ENCODE measurements at places on chromosomes 4 and X.

GRCh38 chr4:113603911-113604310 is 157.6 kb downstream of the CAMK2D start:
- no peak for DNase-seq
- H3K36me3 ChIP-seq, result no peaks in the 10 kb centered on the region
- H3K4me3 ChIP-seq, result no peak overlapping the region
- no peaks in the 10 kb centered on the region for H3K4me1 ChIP-seq

DNA sequence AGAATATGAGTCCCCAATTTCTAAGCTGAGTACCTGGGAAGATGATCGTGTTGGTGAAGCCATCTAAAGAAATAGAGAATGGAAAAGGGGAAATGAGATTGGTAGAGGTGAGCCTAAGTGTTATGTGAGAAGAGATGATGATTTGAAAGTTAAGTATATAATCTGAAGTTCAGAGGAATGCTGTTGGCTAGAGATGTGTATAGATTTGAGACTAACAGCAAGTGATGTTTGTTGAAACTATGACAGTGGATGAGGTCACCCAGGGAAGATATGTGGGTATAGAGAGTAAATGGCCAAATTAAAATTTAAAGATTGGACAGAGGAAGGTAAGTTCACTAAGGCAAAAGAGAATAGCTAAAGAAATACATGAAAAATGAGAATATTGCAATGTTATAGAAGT is 324.2 kb downstream of the MAPK10 start:
- no peaks in the 10 kb centered on the region for H3K27me3 ChIP-seq
- peaks cover 22% of the 10 kb centered on the region for H3K4me1 ChIP-seq
- H3K27ac ChIP-seq, result no peak overlapping the region

DNA sequence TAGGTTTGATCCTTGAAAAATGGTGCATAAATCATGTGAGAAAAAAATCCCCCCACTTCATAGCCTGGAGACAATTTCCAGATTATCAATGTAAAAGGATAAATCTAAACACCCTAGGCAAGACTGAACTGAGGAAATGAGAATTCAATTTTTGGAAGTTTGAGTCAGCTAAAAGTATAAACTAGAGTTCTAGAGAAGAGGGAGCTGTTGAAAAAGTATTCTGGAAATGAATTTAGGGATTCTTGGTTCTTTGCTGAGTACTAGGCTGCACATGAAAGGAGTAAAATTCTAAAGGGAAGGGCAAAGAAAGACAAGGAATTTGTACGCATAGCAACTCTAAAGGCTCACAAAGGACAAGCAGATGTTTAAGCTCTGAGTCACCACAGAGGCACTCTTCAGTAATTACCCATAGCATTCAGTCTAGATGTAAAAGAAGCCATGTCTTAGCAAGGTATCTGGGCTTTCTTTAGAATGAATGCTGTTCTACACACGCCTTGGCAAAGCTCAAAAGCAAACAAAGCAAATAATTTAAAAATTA is 896.5 kb downstream of the PDHA2 start:
- DNase-seq, result no peak
- H3K4me1 ChIP-seq, result no peaks in the 10 kb centered on the region
- no peak overlapping the region for H3K27ac ChIP-seq
- no peak overlapping the region for H3K4me3 ChIP-seq

DNA sequence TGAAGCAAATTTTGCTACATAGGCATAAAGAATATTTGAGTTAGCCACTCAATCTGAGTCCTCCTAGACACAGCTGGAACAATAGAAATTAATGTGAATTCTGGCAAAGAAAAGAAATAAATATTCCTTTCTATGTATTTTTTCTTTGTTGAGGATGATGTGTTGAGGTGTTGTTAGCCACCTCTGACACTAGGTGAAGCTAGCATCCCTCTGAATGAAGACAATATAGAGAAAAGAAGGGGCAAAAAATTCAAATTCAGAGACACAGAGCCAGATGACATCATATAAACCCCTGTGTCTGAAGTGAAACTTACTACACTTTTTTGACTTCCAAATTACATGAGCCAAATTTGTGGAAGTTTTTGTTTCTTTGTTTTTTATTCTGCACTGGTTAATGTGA is 34.6 kb upstream of the TMPRSS11D start:
- no peaks in the 10 kb centered on the region for H3K36me3 ChIP-seq
- no peak overlapping the region for H3K4me3 ChIP-seq
- DNase-seq, result no peak
- H3K27ac ChIP-seq, result no peak overlapping the region
- no peaks in the 10 kb centered on the region for H3K4me1 ChIP-seq
- H3K27me3 ChIP-seq, result no peaks in the 10 kb centered on the region

- peaks cover 5% of the 10 kb centered on the region for H3K4me1 ChIP-seq
- no peak overlapping the region for H3K27ac ChIP-seq
- H3K27me3 ChIP-seq, result no peaks in the 10 kb centered on the region
- DNase-seq, result no peak
These were observed 14.7 kb upstream of the GSX2 start for GRCh38 chr4:54085284-54085683.

GRCh38 chr4:173669460-173670179 is 139.6 kb upstream of the HAND2 start:
- no peak for DNase-seq
- no peaks in the 10 kb centered on the region for H3K36me3 ChIP-seq
- H3K4me3 ChIP-seq, result no peak overlapping the region
- H3K27me3 ChIP-seq, result no peaks in the 10 kb centered on the region
- no peaks in the 10 kb centered on the region for H3K4me1 ChIP-seq

DNA sequence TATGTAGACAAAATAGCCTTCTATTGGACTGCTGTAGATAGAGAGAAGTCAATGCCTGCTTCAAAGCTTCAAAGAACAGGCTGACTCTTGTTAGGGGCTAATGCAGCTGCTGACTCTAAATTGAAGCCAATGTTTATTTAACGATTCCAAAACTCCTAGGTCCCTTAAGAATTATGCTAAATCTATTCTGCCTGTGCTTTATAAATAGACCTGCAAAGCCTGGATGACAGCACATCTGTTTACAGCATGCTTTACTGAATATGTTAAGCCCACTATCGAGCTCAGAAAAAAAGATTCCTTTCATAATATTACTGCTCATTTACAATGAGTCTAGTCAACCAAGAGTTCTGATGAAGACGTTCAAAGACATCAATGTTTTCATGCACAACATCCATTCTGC is 54.8 kb upstream of the RBMXL3 start:
- no peak overlapping the region for H3K4me3 ChIP-seq
- no peak for DNase-seq

DNA sequence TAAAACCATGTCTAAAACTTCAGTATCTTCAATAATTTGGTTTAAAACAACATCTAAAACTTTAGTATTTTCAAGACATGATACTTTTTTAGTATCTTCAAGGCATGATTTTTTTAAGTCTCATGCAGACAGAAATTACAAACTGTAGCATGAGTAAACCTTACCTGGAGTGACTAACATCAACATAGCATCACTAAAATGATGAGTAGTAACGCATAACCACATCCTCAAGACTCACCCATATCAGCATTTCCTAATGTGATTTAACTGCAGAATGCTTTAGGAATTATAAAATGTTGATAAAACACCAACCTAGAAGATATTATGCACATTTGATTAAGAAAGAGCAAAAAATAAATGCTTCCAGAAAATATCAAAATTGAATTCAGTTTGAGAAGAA is 19.7 kb upstream of the EDNRA start:
- H3K4me3 ChIP-seq, result no peak overlapping the region
- no peak for DNase-seq
- no peaks in the 10 kb centered on the region for H3K36me3 ChIP-seq
- H3K4me1 ChIP-seq, result no peaks in the 10 kb centered on the region
- no peak overlapping the region for H3K27ac ChIP-seq
